Spleen (tissue), 13 donors: ENCODE measurements at places on chromosomes 11 and 22. TPM values are rescaled to one million over a fixed set of nuclear protein-coding genes. Genes with fewer than 3 reads are reported as not detected.
A peak's percentile ranks its signal among the peaks of the same experiment; 100 is the strongest.

DNA sequence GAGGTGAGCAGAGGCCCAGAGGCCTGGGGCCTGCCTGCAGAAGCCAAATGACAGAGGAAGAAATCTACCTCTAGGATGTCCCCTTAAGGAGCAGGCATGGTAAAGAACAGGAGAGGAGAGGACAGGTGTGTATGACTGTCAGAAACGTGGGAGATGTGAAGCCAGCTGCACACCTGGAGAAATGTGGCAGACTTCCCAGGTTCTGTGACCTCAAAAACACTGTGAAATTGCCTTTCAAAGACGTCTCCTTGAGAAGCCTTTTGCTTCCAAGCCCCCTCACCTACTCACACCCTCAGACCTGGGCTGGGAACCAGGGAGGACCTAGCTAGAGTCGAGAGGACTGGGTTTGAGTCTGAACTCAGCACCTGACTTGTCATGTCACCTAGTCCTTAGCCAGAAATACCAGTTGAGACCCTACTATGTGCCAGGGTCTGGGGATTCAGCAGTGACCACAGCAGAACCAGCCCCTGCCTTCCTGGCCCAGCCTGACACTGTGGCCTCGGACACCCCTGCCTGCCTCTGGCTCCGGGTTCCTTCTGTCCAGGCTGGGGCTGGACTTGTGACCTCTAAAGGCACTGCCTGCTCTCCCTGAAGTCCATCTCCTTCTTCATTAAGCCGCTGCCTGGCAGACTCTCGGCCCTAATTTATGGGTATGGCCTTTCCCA, 5.6 kb downstream of the TPBGL start:
- peak; percentile 46 for DNase-seq
- H3K27ac ChIP-seq, result no peak overlapping the region
- H3K27me3 ChIP-seq, result peaks cover 25% of the 10 kb centered on the region
- no peaks in the 10 kb centered on the region for H3K4me1 ChIP-seq

DNA sequence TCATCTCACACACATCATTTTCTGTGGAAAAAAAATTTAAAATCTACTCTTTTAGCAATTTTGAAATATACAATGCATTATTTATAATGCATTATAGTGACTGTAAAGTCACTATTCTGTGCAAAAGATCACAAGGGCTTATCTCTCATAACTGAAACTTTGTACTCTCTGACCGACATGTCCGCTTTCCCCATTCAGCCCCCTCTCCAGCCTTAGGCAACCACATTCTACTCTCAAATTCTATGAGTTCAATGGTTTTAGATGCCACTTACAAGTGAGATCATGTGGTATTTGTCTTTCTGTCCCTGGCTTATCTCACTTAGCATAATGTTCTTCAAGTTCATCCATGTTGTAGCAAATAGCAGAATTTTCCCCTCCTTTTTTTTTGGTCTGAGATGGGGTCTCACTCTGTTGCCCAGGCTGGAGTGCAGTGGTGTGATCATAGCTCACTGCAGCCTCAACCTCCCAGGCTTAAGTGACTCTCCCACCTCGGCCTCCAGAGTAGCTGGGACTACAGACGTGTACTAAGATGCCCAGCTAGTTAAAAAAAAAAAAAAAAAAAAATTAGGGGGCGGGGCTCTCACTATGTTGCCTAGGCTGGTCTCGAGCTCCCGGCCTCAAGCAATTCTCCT, 44.5 kb downstream of the SYN3 start:
- H3K27ac ChIP-seq, result no peak overlapping the region
- no peak overlapping the region for H3K4me3 ChIP-seq
- H3K4me1 ChIP-seq, result no peaks in the 10 kb centered on the region
- no peak for DNase-seq
- no peaks in the 10 kb centered on the region for H3K27me3 ChIP-seq
- no peaks in the 10 kb centered on the region for H3K36me3 ChIP-seq

MMP27 gene
- not detected for polyA plus RNA-seq

- no peaks in the 10 kb centered on the region for H3K36me3 ChIP-seq
- no peaks in the 10 kb centered on the region for H3K27me3 ChIP-seq
- H3K27ac ChIP-seq, result no peak overlapping the region
- H3K4me3 ChIP-seq, result no peak overlapping the region
- no peaks in the 10 kb centered on the region for H3K4me1 ChIP-seq
- no peak for DNase-seq
Measured at GRCh38 chr11:78790784-78791183, 216.1 kb upstream of the NARS2 start.

CYTH4 gene
- polyA plus RNA-seq, result 35.3 TPM
